ENCODE measurements at places on chromosomes 2 and 18. TPM values are rescaled to one million over a fixed set of nuclear protein-coding genes. Genes with fewer than 3 reads are reported as not detected.

DNA sequence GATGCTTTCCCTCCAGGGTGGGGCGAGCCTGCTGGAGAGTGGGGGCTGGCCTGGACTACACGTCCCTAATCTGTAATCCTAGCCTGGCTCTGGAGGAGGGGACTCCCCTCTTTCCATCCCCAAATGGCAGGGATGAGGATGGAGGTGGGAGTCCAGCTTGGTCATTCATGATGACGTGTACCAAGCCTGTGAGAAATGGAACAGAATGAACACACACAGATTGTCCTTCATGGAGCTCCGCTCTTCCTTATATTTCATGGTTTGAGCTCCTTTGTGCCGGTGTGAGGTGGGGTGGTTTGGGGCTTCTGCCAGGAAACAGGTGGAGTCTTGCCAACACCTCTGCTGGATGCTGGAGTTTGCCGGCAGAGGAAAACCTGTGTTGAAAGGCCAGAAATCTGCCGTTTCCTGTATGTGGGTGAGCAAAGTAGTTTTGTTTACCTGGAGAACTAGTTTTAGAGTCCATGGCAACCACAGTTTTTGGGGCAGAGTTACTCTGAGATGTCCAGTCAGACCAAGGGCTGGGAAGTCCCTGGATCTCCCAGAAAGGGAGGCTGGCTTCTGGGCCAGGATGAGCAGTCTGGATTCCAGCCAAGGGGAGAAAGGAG, 417.6 kb upstream of the MEX3C start:
- DNase-seq = no peak

GRCh38 chr2:240213476-240214421, 73.3 kb upstream of the OTOS start:
- DNase-seq = no peak

The SNORC gene
- not detected for total RNA-seq

The ATP6V1B1 gene
- total RNA-seq = not detected

The TCF7L1 gene
- total RNA-seq = 8.3 TPM

The REG1B gene
- total RNA-seq = not detected

All from vagina (tissue), 2 donors.